ENCODE measurements at places on chromosomes 1 and 21. TPM values are rescaled to one million over a fixed set of nuclear protein-coding genes. Genes with fewer than 3 reads are reported as not detected.

The TINAGL1 gene
- 15.3 TPM for total RNA-seq

The TNFAIP8L2 gene
- not detected for total RNA-seq

The GJA4 gene
- not detected for total RNA-seq

The ASCL5 gene
- not detected for total RNA-seq

The SPRR2E gene
- not detected for total RNA-seq

The CYP4Z1 gene
- not detected for total RNA-seq

The LRRC39 gene
- total RNA-seq: 0.20 TPM

The CD58 gene
- 73.2 TPM for total RNA-seq

The OR6N1 gene
- total RNA-seq: not detected

The FLG2 gene
- not detected for total RNA-seq

The COL11A1 gene
- total RNA-seq: 0.71 TPM

The FAM151A gene
- not detected for total RNA-seq

The LRRC38 gene
- 0.15 TPM for total RNA-seq

The OR2T33 gene
- not detected for total RNA-seq

The UBL4B gene
- total RNA-seq: not detected

The MASP2 gene
- total RNA-seq: not detected

The SRGAP2 gene
- total RNA-seq: 38.8 TPM

The TSPAN2 gene
- total RNA-seq: 1.4 TPM

The CLIC6 gene
- 0.02 TPM for total RNA-seq

The CATSPERE gene
- total RNA-seq: 0.25 TPM

The FAM72C gene
- total RNA-seq: 5.2 TPM

The TLR5 gene
- total RNA-seq: 0.49 TPM

The CA6 gene
- total RNA-seq: not detected

The TTC22 gene
- 0.15 TPM for total RNA-seq

The CLK2 gene
- total RNA-seq: 15.8 TPM

The RGS18 gene
- total RNA-seq: not detected

The COP1 gene
- total RNA-seq: 46.1 TPM

The MNDA gene
- total RNA-seq: not detected

The ANKRD34A gene
- total RNA-seq: 0.59 TPM

The RGS8 gene
- total RNA-seq: not detected

The FCRL2 gene
- total RNA-seq: not detected

The IGSF9 gene
- total RNA-seq: 0.25 TPM

The EIF4G3 gene
- 32.2 TPM for total RNA-seq

All from M059J (cell line).